ENCODE measurements at places on chromosomes 3 and 15. TPM values are rescaled to one million over a fixed set of nuclear protein-coding genes. Genes with fewer than 3 reads are reported as not detected.

GRCh38 chr3:40310705-40311104 is 1.2 kb downstream of the EIF1B start:
- peak; percentile 23 for DNase-seq

GRCh38 chr15:69854521-69855181 is 243.1 kb downstream of the TLE3 start:
- peak; percentile 56 for DNase-seq

DNA sequence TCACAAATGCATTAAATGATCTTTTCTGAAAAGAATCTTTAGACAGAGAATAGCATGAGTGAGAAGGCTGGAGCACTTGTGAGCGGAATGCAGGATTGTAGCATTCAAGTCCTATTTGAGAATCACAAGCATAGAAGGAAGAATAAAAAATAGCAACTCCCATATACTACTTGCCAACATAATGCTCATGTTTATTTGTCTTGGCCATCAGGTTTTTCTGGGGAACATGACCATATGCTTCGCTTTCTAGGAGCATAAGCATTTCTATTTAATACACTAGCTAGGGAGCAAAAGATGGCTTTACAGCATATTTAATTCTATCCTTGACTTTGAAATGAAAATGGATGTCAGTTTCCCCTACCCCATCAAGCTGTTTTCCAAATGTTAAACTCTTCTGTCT is 170.3 kb upstream of the MITF start:
- DNase-seq, result no peak

DNA sequence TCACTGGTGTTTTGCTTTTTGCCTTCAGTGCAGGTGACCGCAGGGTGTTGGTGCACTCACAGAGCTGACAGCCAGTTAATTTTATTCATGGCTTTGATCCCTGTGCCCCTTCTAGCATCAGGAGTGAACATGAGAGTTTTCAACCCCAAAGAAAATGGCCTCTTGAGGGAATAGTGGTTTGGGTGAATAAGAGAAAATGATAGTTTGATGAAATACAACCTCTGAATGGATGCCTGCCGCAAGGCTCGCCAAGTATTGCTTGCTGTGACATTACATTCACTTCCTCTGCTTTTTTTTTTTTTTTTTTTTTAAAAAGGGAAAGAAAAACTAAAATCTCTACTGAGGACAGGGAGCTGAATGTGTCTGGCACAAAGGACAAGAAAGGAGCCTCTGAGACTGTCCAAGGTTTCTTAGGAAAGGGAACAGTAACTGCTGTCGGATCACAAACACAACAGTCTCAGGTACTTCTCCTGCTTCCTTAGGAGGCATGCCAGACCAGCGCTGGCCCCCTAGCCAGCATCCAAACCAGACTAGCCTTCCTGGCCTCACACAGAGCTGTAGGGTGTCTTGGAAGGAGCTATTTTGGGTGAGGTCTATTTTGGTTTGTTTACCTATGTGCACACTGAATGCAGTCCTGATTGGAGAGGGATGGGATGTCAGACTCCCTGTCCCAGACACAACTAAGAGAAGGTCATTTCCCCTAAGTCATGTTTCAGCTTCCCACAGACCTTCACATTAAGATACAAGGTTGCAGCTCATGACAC is 29.0 kb downstream of the CCDC80 start:
- DNase-seq, result no peak

- DNase-seq, result no peak
Measured at GRCh38 chr3:137978328-137978727, 31.6 kb upstream of the CLDN18 start.

DNA sequence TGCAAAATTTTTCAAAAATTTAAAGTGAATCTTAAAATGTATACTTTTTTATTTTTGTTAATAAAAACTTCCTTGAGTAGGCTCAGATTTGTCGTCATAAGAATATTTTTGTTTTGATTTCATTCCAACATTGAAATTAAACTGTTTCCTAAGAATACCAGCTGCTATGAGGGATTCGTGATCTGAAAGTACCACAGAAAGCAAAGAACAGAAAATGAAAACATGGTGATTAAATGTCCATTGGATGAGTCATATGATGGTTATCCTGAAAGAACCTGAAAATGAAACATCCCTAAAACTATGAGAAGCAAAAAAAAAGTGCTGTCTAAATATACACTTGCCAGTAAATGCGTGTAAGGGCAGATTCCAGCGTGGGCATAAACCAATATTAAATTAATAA is 143.8 kb downstream of the GMNC start:
- DNase-seq, result peak; percentile 38

- no peak for DNase-seq
Measured at GRCh38 chr15:78730955-78731354, 80.3 kb downstream of the ADAMTS7 start.

The ATP13A5 gene
- total RNA-seq, result 12.0 TPM

The SPTBN5 gene
- 2.2 TPM for total RNA-seq

The HTR3E gene
- total RNA-seq, result 0.72 TPM

The SLC6A11 gene
- total RNA-seq, result 1.4 TPM

The FRMD5 gene
- total RNA-seq, result 5.8 TPM

The ARGFX gene
- total RNA-seq, result 16.1 TPM

All from umbilical cord (tissue), 2 donors.